ENCODE measurements at places on chromosomes 3 and 15.
A peak's percentile ranks its signal among the peaks of the same experiment; 100 is the strongest.

GRCh38 chr3:66101901-66102300, 63.2 kb upstream of the MAGI1 start:
- H3K4me3 ChIP-seq, result no peak overlapping the region
- no peak overlapping the region for H3K27ac ChIP-seq
- DNase-seq, result no peak

- DNase-seq, result peak; percentile 60
- H3K36me3 ChIP-seq, result no peaks in the 10 kb centered on the region
- H3K4me3 ChIP-seq, result no peak overlapping the region
- no peaks in the 10 kb centered on the region for H3K27me3 ChIP-seq
- peaks cover 14% of the 10 kb centered on the region for H3K4me1 ChIP-seq
These were observed 147.5 kb downstream of the STT3B start for GRCh38 chr3:31680072-31680870.

DNA sequence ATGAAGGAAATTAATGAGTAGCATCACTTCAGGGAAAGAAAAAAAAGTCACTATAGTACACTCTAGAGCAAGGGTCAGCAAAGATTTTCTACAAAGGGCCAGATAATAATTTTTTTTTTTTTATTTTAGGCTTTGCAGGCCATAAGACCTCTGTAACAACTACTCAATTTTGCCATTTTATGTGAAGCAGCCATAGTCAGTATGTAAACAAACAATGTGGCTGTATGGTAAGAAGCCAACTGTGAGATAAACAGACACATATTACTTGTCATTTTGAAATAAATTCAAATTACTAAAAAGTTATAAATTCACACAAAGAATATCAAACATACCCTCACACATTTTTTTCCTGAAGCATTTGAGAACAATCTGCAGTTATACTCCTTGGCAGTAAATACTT, 40.6 kb downstream of the SCAPER start:
- H3K36me3 ChIP-seq, result no peaks in the 10 kb centered on the region
- H3K4me3 ChIP-seq, result no peak overlapping the region
- no peaks in the 10 kb centered on the region for H3K4me1 ChIP-seq
- DNase-seq, result no peak
- no peak overlapping the region for H3K27ac ChIP-seq

- no peaks in the 10 kb centered on the region for H3K27me3 ChIP-seq
- DNase-seq, result no peak
- peaks cover 8% of the 10 kb centered on the region for H3K4me1 ChIP-seq
- H3K36me3 ChIP-seq, result no peaks in the 10 kb centered on the region
These were observed 185.2 kb downstream of the MEIS2 start for GRCh38 chr15:36914960-36915808.

- no peaks in the 10 kb centered on the region for H3K27me3 ChIP-seq
- H3K4me3 ChIP-seq, result no peak overlapping the region
- DNase-seq, result no peak
- no peaks in the 10 kb centered on the region for H3K36me3 ChIP-seq
- no peak overlapping the region for H3K27ac ChIP-seq
These were observed 27.1 kb downstream of the CPN2 start for GRCh38 chr3:194323785-194324735.

- no peaks in the 10 kb centered on the region for H3K27me3 ChIP-seq
- peaks cover 70% of the 10 kb centered on the region for H3K36me3 ChIP-seq
These were observed 19.8 kb downstream of the FANCD2OS start for GRCh38 chr3:10088256-10088655.
